ENCODE measurements at places on chromosomes 13 and 19.

DNA sequence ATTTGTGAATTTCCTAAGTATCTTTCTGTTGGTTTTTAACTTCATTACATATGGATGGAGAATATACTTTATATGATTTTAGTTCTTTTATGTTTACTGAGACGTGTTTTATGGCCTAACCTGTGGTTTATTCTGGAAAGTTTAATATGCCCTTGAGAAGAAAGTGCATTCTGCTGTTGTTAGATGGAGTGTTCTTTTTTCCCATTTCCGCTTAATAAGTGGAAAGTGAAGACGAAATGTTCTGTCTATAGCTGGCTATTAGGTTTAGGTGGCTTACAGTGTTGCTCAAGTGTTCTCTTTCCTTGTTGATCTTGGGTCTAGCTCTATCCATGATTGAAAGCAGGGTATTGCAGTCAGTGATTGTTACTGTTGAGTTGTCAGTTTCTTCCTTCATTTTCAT is 17.2 kb upstream of the TIMM50 start:
- no peak for ATAC-seq

- ATAC-seq = peak; percentile 21
These were observed 2.1 kb upstream of the PNPLA6 start for GRCh38 chr19:7533281-7533885.

DNA sequence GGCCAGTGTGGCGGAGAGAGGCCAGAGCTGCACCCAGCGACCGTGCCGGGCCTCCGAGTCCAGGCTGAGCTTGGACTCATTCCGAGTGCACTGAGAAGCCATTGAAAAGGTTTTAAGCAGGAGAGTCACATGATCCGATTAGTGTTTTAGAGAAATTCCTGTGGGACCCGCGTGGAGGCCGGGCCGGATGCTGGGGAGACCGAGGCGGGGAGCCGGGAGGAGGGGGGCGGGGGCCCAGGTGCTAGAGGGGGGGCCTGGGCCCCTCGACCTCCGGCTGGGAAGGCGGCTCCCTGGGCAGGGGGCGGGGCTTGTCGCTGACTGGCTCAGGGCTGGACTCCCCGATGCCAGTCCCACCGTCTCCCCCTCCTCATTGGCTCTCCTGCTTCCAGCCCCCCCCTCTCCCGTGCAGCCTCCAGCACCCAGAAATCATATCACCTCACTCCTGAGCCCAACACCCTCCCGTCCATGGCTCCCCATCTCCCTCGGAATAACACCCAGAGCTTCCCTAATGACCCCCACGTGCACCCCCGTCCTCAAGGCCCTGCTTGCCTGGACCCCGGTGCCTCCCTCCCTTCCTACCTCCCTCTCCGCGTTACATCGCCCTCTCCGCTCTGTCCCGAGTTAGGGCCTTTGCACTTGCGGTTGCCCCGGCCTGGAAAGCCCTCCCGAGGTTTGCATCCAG is 5.2 kb upstream of the ZNF579 start:
- peak; percentile 65 for ATAC-seq

DNA sequence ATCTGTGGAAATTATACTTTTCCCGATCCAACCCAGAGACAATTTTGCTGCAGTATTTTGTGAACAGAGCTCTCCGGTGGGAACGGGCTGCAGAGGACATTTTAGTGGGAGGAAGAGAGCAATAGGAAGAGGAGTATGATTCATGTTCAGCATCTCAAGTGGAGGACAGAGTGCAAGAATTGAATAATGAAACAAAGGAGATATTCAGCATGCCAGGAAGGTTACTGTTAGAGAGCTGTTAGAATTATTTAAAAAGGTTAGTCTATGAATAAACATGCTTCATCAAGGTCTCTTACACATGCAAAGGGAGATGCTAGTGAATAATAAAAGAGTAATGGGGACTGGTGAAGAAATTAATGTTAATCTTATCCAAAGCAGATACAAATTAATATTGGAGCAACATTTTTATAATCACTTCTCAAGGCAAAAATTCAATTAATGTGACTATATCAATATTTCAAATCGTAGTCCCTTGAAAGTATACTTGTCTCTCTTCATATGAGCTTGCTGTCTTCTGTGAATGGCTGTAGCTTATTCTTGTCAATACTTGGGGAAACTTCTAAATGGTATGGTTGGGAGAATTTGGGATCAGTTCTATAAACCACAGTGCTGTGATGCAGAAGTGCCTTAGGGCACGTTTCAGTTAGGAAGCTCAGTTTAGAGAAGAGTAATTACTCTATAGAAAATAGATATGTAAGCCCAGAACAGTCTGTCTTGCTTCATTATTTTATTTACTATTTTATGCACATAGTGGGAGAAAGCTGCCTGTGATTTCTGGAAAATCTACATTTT is 1165.8 kb downstream of the OLFM4 start:
- no peak for ATAC-seq

GRCh38 chr13:50697746-50698539 is 145.5 kb downstream of the DLEU7 start:
- ATAC-seq = no peak

DNA sequence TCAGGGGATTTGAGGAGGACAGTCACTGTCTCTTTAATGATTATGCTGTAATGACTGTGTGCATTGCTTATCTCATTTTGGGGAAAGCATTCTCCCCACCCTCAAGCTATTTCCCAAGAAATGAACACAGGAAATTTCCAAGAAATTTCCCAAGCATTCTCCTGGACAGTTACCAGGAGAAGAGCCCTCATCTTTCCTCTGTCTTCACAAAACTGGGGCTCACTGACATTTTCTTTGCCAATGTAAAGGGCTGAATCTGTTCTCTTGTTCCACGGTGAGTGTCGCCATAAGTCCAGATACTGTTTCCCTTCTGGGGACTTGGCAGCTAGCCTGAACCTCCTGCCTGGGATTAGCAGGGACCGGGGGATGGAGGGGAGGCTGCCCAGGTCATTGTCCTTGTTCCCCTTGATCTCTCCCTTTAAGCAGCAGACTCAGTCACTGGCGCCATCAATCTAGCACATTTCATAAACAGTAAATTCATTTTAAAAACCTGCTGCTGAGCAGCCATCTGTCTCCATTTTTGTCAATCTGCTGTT is 172.8 kb downstream of the DNAJC15 start:
- peak; percentile 46 for ATAC-seq

GRCh38 chr19:33374236-33374714 is 766 bp downstream of the CEBPG start:
- no peak for ATAC-seq

- no peak for ATAC-seq
These were observed 197.1 kb upstream of the IRS2 start for GRCh38 chr13:109983447-109983846.

DNA sequence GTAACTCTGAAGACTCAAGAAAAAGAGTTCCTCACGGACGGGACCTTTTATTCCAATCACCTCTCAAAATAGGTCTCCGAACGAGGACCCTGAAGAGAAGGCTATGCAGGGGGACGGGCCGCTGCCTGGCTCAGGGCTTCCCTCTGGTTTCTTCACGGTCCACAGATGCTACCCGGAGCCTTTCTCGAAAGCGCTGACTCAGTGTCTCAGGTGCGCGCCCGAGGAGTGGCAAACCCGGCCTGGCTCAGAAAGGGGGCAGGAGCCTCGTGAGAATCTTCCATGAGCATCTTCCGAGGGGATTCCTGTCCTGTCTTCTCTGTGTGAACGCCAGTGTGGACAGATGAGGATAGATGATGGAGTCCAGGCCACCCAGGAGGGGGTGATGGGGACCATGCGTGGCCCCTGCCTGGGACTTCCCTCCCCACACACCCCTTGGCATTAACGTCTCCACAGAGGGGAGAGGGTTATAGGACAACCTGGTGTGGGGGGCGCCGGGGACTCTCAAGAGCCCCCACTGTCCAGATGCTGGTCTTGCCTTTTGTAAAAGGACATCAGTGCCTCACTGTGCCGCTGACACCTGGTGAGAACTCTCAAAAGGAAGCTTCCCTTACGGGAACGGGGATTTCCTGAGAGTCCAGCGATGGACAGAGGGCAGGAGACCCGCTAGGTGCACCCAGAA is 16.5 kb downstream of the LSM4 start:
- ATAC-seq = no peak

DNA sequence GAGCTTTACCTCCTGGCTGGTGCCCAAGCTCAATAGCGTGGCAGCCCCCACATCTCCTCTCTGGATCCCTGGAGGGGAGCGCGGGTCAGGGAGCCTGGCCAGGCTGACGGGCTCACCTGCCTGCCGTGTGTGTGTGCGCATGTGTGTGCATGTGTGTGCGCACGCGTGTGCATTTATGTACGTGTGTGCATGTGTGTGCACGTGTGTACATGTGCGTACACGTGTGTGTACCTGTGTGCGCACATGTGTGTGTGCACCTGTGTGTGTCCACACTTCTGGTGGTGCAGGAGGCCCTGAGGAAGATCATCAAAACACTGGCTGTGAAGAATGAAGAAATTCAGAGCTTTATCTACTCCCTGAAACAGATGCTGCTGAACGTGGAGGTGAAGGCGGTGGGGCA is 1.3 kb downstream of the FSD1 start:
- ATAC-seq = no peak

GRCh38 chr13:105972306-105972721 is 563.1 kb downstream of the EFNB2 start:
- no peak for ATAC-seq

- peak; percentile 14 for ATAC-seq
These were observed 4.2 kb downstream of the LYL1 start for GRCh38 chr19:13098277-13099072.

DNA sequence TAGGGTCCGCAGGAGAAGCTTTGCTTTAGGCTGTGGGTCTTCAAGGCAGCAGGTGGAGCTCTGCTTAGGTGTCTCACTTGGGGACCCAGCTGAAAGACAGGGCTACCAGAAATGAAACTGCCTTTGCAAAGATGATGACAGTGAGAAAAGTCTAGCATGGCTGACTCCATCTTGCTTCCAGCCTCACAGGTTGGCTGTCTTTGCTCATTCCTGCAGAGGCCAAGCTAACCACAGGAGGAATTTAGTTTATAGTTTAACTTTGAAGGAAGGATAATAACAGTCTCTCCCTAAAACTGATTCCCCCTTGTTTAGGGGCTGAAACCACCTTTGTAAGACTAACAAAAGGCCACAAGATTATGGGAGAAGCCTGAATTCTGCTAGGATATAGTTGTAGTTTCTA is 252.4 kb downstream of the UQCRFS1 start:
- no peak for ATAC-seq

DNA sequence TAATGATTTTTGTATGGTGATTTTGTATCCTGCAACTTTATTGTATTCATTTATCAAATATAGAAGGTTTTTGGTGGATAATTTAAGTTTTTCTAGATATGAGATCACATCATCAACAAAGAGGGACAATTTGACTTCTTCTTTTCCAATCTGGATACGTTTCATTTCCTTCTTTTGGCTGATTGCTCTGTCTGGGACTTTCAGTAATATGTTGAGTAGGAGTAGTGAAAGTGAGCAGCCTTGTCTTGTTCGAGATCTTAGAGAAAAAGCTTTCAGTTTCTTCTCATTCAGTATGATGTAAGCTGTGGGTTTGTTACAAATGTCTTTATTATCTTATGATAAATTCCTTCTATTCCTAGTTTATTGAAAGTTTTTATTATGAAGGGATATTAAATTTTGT is 352.0 kb upstream of the DACH1 start:
- no peak for ATAC-seq

- no peak for ATAC-seq
These were observed 12.5 kb downstream of the AP1M1 start for GRCh38 chr19:16210168-16210567.

GRCh38 chr13:111345682-111346081 is 25.2 kb downstream of the TEX29 start:
- no peak for ATAC-seq

- no peak for ATAC-seq
These were observed 6.2 kb upstream of the NLRP5 start for GRCh38 chr19:55980415-55980814.

GRCh38 chr19:16112778-16113177 is 1.1 kb downstream of the RAB8A start:
- no peak for ATAC-seq

Data from gastroesophageal sphincter (tissue), 4 donors.